ENCODE measurements at places on chromosomes 12 and 14.

DNA sequence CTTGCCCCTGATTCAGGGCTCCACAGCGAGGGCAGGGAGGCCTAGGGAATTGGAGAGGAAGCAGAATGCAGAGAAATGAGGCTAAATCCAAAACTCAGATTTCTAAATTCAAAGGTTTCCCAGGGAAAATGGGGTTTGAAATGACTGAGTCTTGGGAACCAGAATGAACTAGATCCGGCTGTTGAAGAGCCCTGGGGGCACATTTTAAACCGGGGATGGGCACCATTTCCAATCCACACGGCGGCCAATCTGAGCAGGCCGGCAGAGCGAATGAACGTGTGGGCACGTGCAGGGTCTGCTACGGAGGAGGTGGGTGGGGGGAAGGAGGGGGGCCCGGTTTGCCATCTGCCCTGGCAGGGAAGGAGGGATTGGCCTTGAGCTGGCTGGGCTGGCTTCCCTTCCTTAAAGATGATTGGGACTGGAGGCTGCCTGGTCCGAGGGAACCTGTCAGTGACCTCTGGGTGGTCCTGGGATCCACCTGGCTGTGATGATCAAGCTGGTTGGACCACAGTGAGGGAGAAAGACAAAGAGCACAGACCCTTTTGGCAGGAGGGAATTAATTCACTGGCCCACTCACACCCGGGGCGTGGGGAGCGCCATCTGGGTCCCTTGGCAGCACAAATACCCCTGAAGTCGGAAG lies 161.0 kb downstream of the RBM19 start:
- DNase-seq: no peak

DNA sequence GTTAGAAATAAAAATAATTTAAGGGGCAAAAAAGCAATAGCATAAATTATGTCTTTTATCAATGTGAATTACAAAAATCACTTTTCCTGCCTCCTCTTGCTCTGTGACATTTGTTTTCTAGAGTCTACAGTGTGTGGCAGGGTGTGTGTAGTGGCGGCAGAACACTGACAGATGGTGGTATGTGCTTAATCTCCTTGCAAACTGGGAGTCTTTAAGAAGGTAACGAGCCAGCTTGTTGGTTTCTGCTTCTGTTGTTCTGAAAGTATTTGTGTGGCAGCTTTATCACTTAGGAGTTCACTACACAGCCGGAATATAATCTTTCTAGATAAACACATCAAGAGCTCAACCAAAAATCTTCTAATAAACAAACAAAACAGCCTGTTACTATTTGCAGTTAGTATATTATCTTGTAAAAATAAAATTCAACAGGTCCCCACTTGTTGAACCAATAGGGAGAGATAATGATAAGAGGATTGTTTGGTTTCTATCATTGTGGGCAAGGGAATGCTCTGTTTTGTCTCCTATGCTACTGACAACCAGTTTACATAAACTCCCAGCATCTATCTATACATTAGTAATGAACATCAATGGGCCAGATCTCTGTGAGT lies 13.0 kb downstream of the CDKL1 start:
- peak; percentile 60 for DNase-seq

- DNase-seq: no peak
Measured at GRCh38 chr12:27824126-27824842, 44.2 kb upstream of the MANSC4 start.

- no peak for DNase-seq
Measured at GRCh38 chr12:57515934-57516541, 4.3 kb downstream of the DDIT3 start.

GRCh38 chr12:95815632-95816212 lies 25.2 kb upstream of the NTN4 start:
- no peak for DNase-seq

GRCh38 chr12:52677671-52678070 lies 2.5 kb downstream of the KRT1 start:
- DNase-seq: no peak

DNA sequence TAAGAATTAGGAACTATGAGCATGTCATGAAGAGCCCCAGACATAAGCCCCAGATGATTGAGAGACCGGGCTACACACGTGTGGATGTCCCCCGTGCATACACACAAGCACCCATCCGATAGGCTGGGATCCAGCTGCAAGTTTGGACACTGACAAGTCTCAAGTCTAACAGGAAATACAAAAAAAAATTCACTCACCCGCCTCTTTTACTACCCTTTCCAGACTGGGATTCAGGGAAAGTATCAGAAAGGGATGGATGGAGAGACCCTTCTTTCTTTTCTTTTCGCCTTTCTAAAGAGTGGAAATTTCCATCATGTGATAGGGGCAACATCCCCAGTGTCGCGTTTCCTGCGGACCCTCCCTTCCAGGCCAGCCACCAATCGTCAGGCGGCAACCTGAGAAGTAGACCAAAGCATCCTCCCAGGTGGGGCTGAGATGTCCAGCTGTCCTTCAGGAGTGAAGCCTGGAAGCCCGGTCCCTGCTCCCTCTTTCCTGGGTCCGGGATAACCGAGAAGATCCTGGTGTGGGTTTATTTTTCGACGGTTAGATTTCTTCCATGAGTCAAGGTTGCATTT lies 6.4 kb upstream of the SLC38A4 start:
- DNase-seq: peak; percentile 42

DNA sequence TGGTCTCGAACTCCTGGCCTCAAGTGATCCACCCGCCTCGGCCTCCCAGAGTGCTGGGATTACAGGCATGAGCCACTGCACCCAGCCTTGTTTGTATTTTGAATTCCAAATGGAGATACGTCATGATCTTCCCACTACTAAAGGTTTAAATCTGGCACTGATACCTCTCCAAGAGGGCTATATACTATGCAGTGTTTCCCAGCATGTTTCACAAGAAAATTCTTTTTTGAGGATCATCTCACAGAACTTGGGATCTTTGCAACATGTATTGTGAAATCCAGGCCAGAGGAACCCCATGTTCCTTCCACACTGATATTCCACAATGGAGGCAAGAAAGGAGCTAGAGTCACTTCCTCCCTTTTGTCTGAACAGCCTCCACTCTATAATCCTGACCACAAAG lies 112.7 kb downstream of the NT5DC3 start:
- DNase-seq: no peak

DNA sequence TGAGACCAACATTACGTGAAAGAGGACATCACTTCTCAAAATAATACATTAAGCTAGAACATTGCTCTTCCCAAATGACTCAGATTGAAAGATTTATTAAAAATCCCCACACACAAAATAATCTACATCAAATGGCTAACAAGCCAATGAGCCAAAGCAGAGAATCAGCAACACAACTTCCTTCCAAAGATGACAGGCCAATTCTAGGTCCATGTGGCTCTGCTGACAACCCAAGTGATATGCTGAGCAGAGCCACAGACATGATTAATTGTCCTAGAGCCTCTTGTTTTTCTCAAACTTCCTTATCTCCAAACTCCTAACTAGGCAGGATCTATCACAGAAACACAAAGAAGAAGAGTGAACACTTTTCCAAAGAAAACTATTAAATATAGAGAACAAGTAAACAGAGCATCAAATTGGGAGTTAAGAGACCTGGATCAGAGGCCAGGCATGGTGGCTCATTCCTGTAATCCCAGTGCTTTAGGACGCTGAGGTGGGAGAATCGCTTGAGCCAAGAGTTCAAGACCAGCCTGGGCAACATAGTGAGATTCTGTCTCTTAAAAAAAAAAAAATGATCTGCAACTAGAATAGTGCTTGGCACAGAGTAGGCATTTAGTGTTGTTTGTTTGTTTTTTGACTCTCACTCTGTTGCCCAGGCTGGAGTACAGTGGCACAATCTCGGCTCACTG lies 38.5 kb downstream of the SENP1 start:
- DNase-seq: no peak

DNA sequence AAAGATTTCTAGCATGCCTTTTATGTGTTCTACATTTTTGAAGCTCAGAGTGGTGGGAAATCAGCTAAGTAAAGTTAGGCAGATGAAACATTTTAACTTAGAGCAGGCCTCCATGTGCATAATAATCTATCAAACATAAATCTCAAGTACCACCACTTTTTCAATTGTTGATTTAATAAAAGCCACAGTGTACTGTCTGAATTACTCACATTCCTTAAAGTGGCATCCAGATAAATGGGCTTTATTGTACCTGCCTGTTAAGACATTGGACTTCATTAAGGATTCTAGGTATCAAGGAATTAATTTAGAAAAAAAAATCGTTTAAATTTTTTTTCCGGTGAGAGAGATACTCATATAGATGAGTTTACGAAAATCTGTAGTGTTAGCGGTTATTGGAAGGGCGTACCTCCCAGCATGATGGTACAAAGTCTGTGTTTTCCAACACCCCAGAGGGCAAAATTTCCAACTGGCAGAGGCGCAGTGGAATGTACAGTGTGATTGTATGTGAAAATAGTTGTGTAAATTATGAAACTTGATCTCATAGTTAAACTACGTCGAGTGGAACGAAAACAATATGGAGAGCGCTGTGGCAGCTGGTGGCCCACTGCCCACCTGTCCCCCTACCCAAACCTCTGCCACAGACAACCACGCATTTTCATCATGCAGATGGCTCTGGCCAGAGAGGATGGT lies 25.0 kb downstream of the ELK3 start:
- DNase-seq: no peak

GRCh38 chr14:64713677-64714076 lies 9.5 kb downstream of the PLEKHG3 start:
- no peak for DNase-seq

DNA sequence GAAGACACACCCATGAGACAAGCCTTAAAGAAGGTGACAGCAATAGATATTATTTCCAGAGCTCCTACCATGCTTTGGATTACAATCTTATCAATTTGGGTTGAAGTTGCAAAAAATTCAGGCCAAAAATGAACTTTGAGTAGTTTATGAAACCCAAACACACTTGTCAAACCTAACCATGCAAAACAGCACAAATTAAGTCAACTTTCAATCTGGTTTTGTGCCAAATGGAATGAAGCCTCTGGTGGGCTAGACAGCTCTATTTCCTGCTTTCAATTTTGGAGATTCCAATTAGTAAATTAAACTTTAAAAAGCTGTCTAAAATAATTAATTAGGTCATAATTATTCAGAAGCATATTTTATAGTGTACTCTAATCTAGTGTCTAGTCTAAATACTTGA lies 203.4 kb downstream of the SYT1 start:
- no peak for DNase-seq

DNA sequence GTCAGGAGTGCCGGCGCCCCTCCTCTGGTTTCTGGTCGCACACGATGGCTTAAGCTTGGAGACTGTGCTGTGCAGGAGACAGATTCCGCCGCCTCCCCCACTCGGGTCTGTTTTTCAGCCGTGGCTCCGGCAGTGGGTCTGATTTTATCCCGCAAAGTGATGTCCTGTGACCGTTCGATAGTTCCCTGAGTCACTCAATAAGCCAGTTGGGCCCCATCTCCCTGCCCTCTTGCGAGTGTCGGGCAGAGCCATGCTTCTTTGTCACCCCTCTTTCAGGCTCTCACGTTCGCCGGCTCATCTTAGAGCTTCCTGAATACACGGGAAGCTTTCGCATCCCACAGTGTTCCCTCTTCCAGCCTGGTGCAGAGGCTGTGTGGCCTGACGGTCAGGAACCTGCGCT lies 127.8 kb upstream of the RFLNA start:
- DNase-seq: no peak

DNA sequence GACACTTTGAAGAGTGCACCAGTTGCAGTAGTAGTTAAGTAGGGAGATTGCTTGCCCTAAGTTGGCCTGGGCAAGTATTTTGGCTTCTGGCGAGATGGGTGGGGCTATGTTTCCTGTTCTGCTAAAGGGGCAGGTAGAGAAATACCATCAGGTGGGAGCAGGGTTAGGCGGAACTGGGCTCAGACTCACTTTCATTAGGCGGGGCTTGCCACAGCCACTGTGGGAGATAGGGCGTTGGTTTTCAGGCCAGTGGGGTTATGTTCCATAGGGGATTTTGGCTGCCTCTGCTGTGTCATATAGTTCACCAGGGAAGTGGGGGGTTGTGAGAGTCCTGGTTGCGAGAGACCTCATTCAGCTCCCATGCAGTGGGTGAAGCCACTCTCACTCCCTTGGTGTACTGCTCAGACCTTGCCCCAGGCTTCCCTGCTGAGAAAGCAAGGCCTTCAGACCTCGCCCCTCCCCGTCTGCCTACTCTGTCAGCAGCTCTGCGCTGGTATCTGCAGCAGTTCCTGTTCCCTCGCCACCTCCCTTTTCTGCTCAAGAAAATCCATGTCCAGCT lies 43.3 kb downstream of the AEBP2 start:
- DNase-seq: peak; percentile 6

DNA sequence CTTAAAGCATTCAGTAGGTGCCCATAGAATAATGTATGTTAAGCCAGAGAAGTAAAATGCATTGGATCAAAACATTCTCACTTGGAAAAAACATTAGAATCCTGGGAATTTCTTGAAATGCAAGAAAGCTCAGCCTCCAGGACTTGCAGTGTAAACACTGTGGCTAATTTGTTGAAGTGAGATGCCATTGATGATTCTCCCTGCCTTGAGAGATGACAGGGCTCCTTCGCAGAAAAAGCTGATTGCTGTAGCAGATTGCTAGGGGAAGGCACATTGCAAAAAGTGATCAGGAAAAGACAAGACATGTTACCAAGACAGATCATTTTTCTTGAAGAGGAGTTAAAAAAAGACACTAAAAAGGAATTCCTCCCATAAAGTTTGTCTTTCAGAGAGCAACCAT lies 204.2 kb upstream of the HMGA2 start:
- DNase-seq: no peak

GRCh38 chr14:45198551-45198950 lies 54.5 kb downstream of the MIS18BP1 start:
- no peak for DNase-seq

- peak; percentile 72 for DNase-seq
Measured at GRCh38 chr14:71855399-71856036, 76.7 kb upstream of the RGS6 start.

GRCh38 chr12:114430306-114430705 lies 24.4 kb upstream of the TBX5 start:
- DNase-seq: no peak

- DNase-seq: peak; percentile 6
Measured at GRCh38 chr12:16349131-16349460, 1.7 kb downstream of the MGST1 start.

- no peak for DNase-seq
Measured at GRCh38 chr14:89053303-89053702, 228.9 kb downstream of the TTC8 start.

DNA sequence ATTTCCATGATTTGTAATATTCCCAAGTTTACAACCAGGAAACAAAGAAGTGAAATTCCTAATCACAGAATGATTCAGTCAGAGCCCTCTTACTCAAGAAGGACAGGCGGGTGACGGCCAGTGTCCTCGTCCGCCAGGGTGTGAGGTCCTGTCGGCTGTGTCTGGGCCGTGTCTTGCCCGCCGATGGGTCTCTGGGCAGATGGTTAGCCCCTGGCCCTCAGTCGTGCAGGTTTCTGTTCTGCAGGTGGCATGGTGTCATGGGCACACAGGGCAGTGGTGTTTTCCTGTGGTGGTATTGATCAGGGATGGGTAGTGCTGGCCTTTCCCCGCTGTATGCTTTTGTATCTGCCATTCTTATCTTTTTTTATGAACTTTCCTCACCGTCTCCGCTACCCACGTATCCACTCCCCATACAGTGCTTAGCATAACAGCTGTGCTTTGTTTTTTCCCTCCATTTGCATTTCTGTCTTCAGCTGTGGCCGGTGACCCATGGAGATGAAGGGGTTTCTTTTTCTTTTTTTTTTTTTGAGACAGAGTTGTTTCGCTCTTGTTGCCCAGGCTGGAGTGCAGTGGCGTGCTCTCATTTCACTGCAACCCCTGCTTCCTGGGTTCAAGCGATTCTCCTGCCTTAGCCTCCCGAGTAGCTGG lies 100.7 kb downstream of the TSPAN9 start:
- no peak for DNase-seq

Measured in neural progenitor cell (in vitro differentiated cells).